CD4-positive, alpha-beta T cell treated with Interleukin-6 at 100 ng/mL for 8 hours (primary cell): ENCODE measurements at places on chromosomes 4 and X.

DNA sequence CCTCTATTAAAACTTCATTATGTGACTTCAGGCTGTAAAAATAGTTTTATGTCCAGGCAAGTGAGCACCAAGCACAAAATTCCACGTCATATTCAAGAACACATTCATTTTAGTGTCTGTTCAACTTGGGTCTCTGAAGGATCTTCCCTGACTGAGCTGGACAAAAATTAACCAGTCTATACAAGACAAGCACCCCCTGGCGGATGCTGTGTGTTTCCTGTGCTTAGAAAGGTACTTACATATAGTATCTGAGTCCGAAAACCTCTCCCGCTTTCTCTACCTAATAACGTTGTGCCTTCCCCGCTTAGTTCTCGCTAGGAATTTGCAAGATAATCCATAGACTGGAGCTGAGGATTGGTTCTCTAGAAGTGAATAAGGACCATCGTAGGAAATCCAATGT is 2214.5 kb upstream of the TENM3 start:
- DNase-seq = no peak

DNA sequence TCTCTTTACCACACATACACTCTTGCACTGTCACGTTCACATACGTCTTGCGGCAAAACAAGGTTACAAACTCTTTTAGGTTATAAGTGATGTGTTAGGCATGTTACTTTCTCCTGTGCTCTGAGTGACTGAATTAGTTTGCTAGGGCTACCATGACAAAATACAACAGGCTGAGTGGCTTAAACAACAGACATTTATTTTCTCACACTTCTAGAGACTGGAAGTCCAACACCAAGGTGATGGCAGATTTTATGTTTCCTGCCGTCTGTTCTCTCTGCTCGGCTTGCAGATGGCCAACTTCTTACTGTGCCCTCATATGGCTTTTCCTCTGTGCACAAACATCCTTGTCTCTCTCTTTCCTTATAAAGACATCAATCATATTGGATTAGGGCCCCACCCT is 1224.3 kb upstream of the TENM3 start:
- DNase-seq = no peak

- no peak for DNase-seq
Observed at GRCh38 chrX:53356186-53356585, 66.3 kb downstream of the SMC1A start.

DNA sequence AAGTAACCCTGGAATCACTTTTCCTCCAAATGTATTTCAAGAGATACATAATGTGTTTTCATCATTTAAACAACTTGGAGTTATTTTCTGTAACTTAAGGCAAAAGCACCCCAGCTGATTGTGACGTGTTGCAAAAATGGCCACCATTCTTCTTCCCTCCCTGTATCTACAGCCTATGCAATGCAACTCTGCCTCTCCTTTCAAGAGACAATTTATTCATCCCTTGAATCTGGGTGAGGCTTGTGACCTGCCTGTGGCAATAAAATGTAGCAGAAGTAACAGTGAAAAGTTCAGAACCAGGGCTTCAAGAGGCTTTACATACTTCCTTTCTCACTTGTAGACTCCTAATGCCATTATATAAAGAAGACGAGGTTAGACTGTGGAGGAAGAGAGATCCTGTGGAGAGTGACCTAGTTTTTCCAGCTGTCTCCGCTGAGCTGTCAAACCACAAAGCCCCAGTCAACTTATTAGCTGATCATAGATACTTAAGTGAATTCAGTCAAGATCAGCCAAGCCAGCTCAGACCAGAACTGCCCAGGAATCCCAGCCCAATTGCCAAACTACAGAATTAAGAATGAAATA is 81.0 kb upstream of the KLF3 start:
- peak; percentile 44 for DNase-seq

- no peak for DNase-seq
Observed at GRCh38 chr4:3520276-3520675, 11.9 kb downstream of the LRPAP1 start.

- no peak for DNase-seq
Observed at GRCh38 chr4:180993244-180993836, 1249.9 kb upstream of the TENM3 start.

DNA sequence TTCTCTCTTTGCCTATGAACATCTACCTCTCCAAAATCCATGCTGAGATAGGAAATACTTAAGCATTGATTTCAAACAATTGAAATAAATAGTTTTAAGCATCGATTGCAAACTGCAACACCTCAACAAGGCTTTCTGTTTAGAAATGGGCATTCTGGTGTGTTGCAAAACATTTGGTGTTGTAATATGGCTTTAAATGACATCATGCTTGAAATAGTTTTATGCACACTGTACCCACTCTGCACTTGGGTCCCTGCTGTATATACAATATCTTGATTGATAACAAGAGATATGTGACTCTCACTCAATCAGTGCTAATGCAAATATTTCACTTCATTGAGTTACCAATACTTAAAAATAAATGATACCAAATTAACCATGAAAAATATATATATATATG is 964.9 kb upstream of the GRIA3 start:
- DNase-seq = no peak

DNA sequence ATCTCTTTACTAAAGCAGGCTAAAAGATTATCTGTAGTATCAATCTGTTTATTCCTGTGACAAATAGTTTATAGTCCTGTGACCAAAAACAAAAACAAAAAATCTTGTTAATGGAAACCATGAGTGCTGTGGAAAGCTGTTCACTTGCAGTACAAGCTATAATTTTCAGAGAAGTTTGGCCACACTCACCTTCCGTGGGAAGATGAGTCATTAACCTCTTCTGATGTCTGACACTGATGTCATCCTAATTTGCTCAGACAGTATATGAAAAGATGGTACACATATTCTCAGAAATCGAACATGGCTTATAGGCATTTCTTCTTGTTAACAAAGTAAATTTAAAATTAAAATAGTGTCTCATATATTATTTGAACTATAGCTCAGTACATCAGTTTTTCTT is 19.9 kb upstream of the ENPP6 start:
- peak; percentile 39 for DNase-seq

DNA sequence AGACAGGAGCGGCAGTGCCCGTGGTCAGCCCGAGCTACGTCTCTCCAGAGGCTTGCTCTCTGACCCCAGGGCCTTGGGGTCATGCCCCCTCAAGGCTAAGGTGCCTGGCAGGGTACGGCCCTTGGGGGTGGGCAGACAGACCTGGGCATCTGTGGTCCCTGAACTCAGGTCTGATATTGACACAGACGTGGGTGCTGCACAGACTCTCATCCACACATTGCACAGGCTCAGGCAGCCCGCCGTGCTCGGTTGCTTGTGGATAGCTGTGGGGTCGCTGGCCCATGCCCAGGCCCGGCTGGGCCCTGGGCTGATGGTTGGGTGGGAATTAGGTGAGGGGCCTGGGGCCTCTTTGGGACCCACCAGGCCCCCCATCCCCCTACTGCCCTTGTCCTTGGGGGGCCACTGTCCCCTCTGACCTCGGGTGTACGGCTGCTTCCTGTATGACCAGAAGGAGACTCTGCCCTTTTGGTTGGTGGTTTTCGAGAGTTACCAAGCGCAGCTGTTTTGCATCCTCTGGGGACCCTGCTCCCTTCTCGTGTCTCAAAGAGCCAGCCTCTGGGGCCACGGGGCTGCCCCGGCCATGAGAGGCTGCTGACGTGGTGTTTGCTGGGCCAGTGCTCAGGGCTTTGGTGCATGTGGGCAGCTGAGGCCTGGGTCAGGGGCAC is 10.1 kb downstream of the FGFRL1 start:
- DNase-seq = no peak

- peak; percentile 66 for DNase-seq
Observed at GRCh38 chrX:11787564-11787963, 29.5 kb downstream of the MSL3 start.

DNA sequence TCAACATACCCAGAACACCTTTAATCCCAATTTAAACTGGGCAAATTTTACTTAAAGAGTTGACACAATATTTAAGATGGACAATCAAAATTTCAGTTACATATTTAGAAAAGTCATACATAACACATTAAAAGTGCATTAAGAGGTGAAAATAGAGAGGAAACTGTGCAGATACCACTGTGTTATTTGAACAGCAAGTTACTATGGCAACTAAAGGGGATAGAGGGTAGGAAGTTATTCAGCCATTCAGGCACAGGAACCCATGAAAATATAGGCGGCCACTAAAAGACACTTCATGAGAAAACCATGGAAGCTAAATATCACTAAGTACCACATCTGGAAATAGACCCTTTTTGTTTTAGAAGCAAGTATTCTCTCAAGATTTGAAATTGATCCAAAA is 75.1 kb downstream of the PDGFC start:
- no peak for DNase-seq

DNA sequence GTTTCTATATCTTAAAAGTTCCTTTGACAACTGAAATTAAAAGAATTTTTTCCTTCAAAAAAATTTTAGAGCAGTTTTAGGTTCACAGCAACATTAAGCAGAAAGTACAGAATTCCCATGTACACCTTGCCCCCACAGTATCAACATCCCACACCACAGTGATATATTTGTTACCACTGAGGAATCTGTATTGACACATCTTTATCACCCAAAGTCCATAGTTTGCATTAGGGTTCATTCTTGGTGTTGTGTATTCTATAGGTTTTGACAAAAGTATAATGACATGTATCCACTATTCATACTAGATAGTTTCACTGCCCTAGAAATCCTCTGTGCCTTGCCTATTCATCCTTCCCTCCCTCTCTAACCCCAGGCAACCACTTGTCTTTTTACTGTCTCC is 43.7 kb downstream of the FNIP2 start:
- DNase-seq = no peak

DNA sequence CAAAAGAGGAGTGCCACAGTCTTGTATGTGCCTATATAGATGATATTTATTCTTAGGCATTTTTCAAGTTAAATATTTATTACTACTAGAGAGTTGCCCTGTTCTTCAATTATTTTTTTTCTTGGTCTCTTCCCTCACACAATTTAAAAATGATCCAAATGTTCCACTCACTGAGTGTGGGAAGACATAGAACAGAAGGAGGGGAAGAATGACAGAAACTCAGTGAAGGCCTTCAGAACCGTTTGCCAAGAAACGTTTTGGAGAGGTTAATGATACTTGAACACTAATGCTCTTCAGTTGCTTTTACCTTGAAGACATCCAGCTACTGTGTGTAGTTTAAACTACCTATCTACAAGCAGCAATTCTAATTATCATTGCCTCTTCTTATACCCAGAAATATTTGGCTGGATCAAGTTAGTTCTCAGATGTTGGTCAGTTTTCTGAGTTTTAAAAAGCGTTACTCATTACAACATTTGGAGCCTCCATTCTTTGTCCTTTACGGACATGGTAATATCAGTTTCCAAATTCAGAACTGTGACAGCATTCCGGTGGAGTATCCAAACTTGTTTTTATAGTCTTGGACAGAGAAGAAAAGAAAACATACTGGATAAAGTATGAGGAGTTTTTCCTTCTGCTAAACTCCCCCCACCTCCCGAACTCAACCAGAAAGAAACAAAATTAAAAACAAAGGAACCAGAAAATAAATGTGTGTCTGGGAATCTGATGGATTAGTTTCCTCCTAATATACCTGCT is 389.7 kb downstream of the SPRY1 start:
- no peak for DNase-seq

DNA sequence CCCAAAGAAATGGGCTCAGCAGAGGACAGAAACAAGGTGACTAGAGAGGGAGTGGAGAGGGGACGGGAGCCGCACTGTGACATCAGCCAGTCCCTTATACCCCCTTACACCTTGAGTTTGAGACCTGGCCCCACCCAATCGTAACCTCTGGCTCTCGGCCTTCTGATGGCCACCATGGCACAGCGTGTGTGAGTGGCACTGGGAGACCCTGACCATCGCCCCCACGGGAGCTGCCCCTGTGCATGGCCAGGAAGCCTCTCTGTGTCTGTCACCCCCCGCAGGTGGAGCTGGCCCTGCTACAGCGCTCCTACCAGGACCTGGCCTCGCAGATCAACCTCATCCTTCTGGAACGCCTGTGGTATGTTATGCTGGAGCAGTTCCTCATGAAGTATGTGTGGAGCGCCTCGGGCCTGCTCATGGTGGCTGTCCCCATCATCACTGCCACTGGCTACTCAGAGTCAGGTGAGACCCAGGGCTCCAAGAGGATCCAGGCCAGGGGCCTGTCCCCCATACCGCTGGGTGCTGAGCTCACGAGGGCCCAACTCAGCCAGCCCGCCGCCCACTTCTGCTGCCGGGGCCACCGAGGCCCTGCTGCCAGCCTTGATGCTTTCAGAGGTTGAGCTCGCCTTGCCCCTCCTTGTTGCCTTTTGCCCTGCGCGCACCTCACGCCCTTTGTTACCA is 4.4 kb downstream of the ABCD1 start:
- DNase-seq = no peak

GRCh38 chrX:30831082-30831481 is 58.0 kb downstream of the TAB3 start:
- DNase-seq = peak; percentile 6

- DNase-seq = no peak
Observed at GRCh38 chrX:118286066-118286762, 59.7 kb upstream of the WDR44 start.

GRCh38 chrX:107713543-107714205 is 61.9 kb downstream of the TSC22D3 start:
- no peak for DNase-seq

GRCh38 chrX:24214568-24214967 is 65.0 kb downstream of the ZFX start:
- no peak for DNase-seq

DNA sequence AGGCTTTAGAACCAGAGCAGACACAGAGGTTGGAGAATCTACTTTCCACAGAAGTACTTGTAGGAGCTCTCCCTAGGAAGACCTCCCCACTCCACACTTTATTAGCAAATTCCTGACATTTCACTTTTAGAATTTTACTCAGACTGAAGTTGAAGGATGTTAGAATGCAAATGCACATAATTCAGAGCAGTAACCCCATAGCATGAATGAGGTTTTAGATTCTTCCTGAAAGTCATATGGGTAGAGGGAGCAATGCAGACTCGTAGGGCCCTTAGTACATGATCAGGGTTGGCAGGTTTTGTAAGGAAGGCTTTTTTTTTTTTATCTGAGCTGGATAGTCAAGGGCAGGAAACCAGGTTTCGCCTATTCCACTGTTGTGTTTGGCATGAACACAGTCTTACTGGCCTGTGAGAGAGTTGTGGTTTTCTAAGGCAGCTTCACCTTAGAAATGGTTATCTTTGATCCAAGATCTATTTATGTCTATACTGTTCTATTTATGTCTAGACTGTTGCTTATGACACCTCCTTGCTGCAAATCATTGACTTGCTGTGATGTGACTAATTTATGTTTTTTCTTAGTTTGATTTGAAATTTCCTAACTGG is 48.9 kb downstream of the SPATA18 start:
- DNase-seq = no peak
